ENCODE measurements at places on chromosomes 2 and 18.

GRCh38 chr2:64779117-64779690 lies 125.5 kb upstream of the SERTAD2 start:
- DNase-seq, result no peak

- no peak for DNase-seq
Measured at GRCh38 chr2:66560683-66561082, 125.8 kb downstream of the MEIS1 start.

DNA sequence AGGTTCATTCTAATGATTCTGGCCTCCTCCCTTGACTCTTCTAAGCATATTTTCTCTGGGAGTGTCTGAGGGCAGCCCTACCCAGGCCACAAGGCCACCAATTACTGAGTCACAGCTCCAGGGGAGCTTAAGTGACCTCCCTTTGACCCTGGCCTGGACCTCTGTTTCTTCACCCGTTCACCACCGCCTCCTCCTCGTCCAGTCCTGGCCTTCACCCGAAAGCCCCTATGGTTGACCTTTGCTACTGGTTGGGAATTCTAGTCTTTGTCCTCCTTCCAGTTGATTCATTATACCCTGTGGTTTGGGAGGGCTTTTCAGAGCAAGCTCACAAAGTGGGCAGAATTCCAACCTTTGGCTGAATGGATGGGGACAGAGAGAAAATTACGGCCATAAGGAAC lies 72.6 kb downstream of the NRP2 start:
- DNase-seq, result no peak

GRCh38 chr18:41630232-41630886 lies 324.7 kb upstream of the PIK3C3 start:
- no peak for DNase-seq

DNA sequence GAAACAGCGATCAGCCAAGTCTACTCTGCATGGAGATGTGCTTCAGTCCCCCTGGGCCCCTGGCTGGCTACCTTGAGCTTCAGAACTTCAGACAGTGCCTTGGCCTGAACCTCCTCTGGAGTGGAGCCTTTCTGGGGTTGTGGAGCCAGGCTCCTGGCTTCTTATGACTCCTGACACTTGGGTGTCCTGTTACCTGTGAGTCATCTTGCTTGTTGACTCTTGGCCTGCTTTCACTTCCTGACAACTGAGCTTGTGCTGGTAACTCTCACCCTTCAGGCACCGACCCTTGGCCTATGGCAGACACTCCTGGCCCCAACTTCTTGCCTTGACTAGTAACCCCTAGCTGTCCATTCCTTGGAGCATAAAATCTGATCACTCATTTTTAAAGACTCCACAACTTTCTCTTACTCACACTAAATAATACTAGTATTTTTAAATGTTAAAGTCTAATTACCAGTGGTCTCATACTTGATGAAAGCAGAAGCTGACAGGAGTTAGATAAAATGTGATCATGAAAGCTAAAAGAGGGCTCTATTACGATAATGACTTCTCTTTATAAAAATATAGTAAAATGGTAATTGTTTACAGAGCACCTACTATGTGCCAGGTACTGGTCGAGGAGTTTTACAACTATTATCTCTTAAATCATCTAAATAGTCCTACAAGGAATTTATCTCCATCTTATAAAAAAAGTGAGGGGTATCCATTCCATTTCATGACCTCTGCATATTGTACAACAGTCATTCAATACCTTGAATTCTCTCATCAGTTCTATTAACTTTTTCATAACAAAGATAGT lies 46.3 kb upstream of the VIT start:
- no peak for DNase-seq

DNA sequence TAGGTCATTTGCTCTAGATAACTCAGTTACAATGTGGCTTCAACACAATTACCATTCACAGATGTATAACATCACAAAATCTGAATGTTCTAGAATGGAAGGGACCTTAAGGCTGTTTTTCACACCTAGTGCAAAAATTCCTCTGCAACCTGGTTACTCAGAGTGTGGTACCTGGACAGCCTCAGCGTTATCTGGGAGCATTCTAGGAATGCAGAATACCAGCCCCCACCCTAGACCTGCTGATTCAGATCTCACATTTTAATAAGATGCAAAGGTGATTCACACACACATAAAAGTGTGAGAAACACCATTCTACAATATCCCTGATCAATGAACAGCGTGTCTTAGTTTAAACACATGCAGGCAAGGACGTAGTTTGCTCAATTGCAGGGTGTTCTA lies 233.1 kb downstream of the TDRD15 start:
- no peak for DNase-seq

DNA sequence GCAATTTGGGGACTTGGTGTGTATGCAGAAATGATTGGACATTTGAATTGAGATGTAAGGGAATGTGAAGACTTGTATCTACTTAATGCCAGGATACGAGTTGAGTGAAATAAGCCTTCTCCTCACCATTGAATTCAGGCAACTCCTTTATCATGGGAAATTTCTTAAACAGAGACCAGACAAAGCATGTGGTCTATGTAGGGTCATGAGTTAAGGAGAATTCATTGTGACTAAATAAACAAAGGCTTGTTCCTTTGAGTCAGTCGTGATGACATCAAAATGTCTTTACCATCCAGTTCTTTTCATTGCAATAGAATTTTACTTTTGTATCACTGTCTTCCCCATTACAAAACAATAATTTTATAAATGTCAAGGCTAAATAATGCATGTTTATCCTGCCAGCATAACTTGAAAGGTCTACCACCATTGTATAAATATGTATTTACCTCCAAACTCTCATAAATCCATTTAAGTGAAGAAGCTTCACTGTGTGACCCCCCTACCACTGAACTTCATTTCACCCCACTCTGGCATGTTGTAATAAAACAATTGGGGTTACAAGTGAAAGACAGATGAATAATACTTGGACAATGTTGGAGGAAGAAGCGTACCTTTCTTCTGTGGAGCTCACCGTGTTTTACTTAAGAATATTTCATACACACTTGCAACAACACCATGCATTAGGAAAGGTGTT lies 149.4 kb downstream of the EPHA4 start:
- DNase-seq, result no peak

DNA sequence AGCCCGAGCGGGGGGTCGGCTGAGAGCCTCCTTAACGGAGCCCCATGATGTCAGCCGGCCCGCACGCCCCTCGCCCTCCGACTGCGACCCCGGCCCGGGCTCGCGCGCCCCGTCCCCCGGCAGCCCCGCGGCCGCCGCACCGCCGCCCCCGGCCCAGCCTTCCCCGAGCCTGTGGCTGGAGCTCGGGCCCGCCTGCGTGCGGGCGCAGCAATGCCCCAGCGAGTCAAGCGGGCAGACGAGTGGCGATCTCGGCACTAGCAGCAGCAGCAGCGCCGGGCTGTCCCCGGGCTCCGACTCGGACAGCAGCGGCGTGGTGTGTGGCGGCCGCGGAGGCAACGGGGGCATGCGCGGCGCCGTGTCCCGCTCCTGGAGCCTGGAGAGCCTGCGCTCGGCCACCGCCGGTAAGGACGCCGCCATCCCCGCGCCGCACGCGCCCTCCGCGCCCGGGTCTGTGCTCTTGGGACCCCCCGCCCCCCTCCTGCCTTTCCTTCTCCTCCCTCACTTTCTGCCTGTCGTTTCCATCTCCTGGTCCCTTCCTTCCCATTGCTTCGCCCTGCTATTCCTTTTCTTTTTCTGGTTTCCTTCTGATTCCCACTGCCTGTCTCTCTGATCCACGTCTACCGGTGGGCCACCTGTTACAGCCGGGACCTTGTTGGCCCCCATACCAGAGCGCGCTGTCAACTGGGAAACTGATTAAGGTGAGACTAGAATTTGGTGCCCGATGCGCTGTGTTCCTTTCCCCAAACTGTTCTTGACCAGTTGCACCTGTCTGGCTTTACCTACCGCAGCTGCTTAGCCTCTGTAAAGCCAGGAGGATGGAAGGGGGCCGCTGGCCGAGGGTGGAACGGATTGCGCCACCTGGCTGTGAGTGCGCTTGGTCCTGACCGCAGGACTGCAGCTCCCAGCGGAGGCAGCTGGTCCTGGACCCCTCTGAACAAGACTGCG lies 127.4 kb downstream of the ARHGEF4 start:
- DNase-seq, result peak; percentile 24

GRCh38 chr2:56449002-56449431 lies 265.2 kb downstream of the CCDC85A start:
- no peak for DNase-seq

DNA sequence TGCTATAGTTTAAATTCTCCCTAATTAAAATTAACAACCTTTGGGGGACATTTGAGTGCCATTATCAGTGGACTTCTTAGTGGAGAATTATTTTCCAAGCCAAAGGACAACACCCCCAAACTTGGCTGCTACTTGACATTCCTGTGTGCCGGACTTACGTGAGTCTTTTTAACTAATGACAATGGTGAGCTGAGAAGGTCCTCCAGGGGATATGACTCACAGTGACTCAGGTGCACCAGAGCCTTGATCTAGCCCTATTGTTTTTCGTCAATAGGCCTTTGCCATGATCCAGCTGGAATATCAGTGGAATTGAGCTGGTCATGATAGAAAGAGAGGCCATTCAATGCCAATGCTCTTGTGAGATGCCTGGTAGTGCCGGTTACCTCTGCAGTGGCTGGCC lies 118.1 kb upstream of the CXCR4 start:
- no peak for DNase-seq

DNA sequence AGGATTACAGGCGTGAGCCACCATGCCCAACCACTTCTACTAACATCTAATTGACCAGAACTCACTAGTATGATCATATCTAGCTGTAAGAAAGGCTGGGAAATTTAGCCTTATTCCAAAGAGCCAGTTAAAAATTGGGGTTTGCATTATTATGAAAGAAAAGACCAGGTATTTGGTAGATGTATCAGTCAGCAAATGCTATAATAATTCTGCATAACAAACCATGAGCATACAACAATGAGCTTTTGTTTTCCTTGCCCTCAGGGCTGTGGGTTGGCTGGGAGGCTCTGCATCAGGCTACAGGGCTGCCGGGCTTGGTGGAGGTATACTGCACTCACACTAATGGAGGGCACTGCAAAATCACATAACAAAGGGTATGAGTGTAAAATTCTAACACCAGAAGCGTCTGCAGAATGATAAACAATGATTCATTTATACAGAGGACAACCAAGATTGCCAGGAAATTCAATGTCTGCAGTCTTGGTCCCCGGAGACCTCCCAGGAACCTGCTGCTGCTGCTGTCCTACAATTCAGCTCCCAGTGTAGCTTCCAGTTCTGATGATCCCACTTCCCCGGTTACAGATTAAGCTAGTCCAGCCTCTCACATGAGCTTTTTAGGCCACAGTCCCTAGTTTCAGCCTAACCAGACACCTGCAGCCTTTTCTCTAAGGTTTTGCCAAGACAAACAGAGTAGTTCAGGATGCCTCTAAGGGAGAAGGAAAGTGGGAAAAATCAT lies 32.2 kb upstream of the ST3GAL5 start:
- DNase-seq, result no peak

Measured in activated naive CD8-positive, alpha-beta T cell treated with anti-CD3 and anti-CD28 coated beads, Interleukin-2, amount 50 U/mL, for 24 hours (primary cell).